ENCODE measurements at places on chromosomes 6 and 20. TPM values are rescaled to one million over a fixed set of nuclear protein-coding genes. Genes with fewer than 3 reads are reported as not detected.

- H3K27ac ChIP-seq, result no peak overlapping the region
- no peaks in the 10 kb centered on the region for H3K27me3 ChIP-seq
- no peaks in the 10 kb centered on the region for H3K36me3 ChIP-seq
- no peaks in the 10 kb centered on the region for H3K4me1 ChIP-seq
- DNase-seq, result no peak
- no peak overlapping the region for H3K4me3 ChIP-seq
Measured at GRCh38 chr6:14369717-14370116, 252.1 kb downstream of the CD83 start.

- no peaks in the 10 kb centered on the region for H3K4me1 ChIP-seq
- no peak overlapping the region for H3K27ac ChIP-seq
- no peak for DNase-seq
Measured at GRCh38 chr6:5936631-5937030, 70.1 kb downstream of the NRN1 start.

DNA sequence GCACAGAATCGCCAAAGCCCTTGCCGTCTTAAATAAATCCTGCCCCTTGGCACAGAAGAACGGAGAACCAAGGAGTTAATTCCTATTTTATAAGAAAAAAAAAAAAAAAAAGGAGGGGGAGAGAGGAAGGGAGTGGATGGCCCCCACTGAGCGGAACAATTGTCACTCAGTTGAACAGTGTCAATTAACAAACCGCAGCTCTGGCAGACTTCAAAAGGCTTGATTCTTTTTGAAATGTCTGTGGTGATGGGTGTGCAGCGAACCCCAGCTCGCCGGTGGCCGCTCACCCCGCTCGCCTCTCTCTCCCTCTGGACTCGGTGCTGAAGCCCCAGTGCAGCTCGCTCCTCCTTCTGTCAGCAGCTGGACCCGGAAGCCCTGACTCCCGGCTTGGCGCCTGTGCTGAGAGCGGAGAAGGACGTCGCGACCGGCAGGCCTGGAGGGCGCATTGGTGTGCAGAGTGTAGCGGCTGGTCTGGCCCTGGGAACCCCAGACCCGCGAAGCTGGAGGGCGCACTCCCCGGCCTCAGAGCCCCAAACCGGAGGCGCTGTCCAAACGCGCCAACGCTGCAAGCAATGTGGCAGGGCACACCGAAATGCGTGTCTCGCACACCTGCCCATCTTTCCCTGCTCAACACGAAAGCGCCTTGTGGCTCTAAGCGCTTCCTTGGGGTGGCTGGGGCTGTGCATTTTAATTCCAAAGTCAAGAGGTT, 3.4 kb downstream of the LINC00237 start:
- peaks cover 25% of the 10 kb centered on the region for H3K4me1 ChIP-seq
- H3K27ac ChIP-seq, result no peak overlapping the region
- H3K36me3 ChIP-seq, result no peaks in the 10 kb centered on the region
- H3K4me3 ChIP-seq, result no peak overlapping the region
- peaks cover 99% of the 10 kb centered on the region for H3K27me3 ChIP-seq

- H3K4me1 ChIP-seq, result peaks cover 6% of the 10 kb centered on the region
- H3K27ac ChIP-seq, result no peak overlapping the region
- H3K36me3 ChIP-seq, result no peaks in the 10 kb centered on the region
- no peak for DNase-seq
- H3K4me3 ChIP-seq, result no peak overlapping the region
Measured at GRCh38 chr20:36744764-36745191, 1.1 kb downstream of the NDRG3 start.

- peaks cover 25% of the 10 kb centered on the region for H3K4me1 ChIP-seq
- peak; percentile 57 for DNase-seq
- H3K4me3 ChIP-seq, result no peak overlapping the region
- H3K27me3 ChIP-seq, result no peaks in the 10 kb centered on the region
- H3K36me3 ChIP-seq, result no peaks in the 10 kb centered on the region
Measured at GRCh38 chr6:12572896-12573827, 143.4 kb upstream of the PHACTR1 start.

DNA sequence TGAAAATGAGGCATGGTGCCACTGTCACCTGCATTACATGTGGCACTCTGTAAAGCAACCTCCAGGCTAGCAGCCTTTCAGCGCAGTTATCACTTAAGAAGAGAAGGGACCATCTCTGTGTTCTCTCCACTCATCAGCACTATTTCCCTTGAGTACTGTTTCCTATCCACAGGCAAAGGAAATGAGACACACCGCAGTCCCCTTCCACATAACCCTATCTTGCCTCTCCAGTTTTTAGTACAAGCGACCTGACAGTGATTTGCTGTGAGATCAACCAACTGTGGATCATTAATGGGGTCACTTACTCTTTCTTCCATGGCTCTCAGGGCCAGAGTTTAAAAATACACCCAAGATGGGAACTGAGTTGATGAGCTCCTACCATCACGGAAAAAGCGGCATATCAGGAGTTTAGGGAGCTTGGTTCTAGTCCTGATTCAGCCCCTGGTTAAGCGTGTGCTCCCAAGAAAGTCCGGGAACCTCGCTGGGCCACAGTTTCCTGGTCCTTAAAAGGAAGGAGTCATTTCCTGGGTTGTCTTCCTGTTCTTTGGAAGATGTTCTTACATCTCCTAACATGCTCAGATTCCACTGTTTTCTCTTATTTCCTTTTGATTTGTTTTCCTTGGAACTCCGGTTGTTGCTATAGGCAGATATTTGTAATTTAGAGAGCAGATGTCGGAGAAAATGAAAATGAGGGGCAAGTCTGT, 27.3 kb downstream of the PRDM1 start:
- H3K4me3 ChIP-seq, result no peak overlapping the region
- H3K36me3 ChIP-seq, result peaks cover 3% of the 10 kb centered on the region
- H3K4me1 ChIP-seq, result no peaks in the 10 kb centered on the region
- no peak for DNase-seq
- H3K27ac ChIP-seq, result no peak overlapping the region

DNA sequence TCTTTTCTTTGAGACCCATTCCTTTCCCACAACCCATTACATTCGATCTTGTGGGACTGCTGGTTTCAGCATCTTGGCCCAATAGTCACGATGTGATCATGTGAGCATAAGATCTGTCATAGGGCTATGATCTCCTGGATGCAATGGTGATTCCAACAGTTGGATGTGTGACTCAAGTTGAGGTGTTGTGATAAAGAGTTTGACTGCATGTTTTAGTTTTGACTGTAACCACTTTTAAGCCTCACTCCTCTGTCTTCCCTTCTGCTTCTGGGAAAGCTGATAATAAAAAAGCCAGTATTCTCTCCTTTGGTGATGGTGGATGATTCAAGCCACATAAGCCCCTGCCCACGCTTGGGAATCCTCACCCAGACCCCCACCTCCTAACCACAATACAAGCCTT, 117.0 kb upstream of the ASCC3 start:
- no peak overlapping the region for H3K27ac ChIP-seq
- H3K4me3 ChIP-seq, result no peak overlapping the region
- no peaks in the 10 kb centered on the region for H3K27me3 ChIP-seq
- H3K36me3 ChIP-seq, result no peaks in the 10 kb centered on the region
- H3K4me1 ChIP-seq, result no peaks in the 10 kb centered on the region

DNA sequence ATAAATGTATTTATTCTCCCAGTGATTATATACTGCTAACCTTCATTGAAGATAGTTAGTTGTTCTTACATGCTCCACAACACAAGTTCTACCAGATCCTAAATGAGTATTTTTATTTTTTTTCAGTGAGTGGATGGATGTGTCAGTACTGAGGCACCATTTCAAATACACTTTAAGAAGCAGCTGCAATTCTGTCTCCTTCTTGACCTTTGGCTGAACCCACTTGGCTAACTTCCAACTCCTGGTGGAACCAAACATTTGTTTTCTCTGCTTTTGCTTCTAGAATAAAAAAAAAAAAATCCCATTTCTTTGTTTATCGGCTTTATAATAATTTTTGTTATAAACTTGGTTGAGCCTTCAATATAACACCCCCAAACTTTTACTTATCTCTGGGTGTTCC, 458.3 kb upstream of the MAP3K7 start:
- no peak overlapping the region for H3K27ac ChIP-seq
- DNase-seq, result peak; percentile 20
- no peak overlapping the region for H3K4me3 ChIP-seq
- no peaks in the 10 kb centered on the region for H3K27me3 ChIP-seq
- no peaks in the 10 kb centered on the region for H3K36me3 ChIP-seq

DNA sequence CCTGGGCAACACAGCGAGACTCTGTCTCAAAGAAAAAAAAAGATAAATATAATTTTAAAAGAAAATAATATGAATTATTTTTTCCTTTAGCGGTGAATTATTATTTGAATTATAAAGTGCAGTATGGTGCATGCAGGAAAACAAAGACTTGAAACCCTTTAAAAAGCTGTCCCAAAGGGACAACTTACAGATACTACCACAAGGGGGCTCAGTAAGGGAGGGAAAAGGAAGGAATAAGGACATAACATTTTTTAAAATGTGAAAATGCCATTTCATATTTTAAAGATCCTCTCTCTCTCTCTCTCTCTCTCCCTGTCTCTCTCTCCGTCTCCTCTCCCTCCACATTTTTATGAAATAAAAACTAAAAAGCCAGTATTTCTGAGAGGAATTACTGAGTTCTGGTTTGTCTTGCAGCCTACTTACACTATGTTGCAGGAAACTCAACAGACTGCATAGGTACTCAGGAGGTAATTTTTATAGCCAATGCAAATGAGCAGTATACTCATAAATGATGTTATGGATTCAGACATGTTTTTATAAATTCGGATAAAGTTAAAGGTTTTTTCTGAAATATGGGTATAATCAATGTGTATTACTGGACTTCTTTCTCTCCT, 455.0 kb upstream of the GJE1 start:
- H3K36me3 ChIP-seq, result no peaks in the 10 kb centered on the region
- no peaks in the 10 kb centered on the region for H3K4me1 ChIP-seq
- DNase-seq, result no peak
- H3K27me3 ChIP-seq, result no peaks in the 10 kb centered on the region

- no peaks in the 10 kb centered on the region for H3K27me3 ChIP-seq
- no peaks in the 10 kb centered on the region for H3K36me3 ChIP-seq
Measured at GRCh38 chr6:100342830-100343229, 121.9 kb downstream of the SIM1 start.

DNA sequence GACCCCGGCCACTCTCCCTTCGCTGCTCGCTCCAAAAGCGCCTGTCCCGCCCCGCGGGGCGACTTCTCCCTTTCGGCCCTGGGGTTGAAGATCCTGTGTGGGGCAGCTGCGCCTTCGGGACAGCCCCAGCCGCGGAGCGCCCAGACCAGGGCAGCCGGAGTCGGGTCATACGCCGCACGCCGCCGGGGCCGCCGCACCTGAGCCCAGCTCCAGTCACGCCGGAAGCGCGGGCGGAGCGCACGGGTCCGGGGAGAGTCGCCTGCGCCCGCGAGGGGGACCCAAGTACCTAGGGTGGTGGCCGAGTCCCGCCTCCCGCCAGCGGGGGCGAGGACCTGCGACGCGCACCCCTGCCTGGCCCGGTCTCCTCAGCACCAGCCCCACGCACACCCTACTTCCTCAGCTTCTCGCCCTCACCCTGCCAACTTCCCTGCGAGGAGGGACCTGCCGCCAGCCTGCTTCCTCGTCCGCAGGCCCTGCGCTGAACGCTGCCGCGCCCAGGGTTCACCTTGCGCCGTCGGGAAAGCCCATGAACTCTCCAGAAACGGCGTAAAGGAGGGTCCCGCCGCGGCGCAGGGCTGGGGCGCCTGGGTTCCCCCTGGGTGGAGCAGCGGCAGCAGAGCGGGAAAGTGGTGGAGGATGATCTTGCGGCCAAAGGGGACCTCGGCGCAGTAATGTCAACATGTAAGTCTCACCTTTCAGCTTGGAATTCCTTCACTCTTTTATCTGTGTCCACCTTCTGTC, at the start of gene ADGRG6:
TSS of gene ADGRG6 (plus strand) at position 357 of the 741 bp plus-strand sequence. CDS start at position 680, 323 bp downstream.
- peaks cover 3% of the 10 kb centered on the region for H3K27me3 ChIP-seq
- DNase-seq, result peak; percentile 64
- H3K4me3 ChIP-seq, result peak within 1 kb of the TSS; percentile 86
- H3K27ac ChIP-seq, result peak within 1 kb of the TSS; percentile 65
- H3K36me3 ChIP-seq, result no peaks in the 10 kb centered on the region

GRCh38 chr6:144262470-144263369, 22.4 kb upstream of the UTRN start:
- H3K27ac ChIP-seq, result no peak overlapping the region
- H3K4me3 ChIP-seq, result no peak overlapping the region
- no peaks in the 10 kb centered on the region for H3K27me3 ChIP-seq
- no peaks in the 10 kb centered on the region for H3K36me3 ChIP-seq
- peaks cover 11% of the 10 kb centered on the region for H3K4me1 ChIP-seq

DNA sequence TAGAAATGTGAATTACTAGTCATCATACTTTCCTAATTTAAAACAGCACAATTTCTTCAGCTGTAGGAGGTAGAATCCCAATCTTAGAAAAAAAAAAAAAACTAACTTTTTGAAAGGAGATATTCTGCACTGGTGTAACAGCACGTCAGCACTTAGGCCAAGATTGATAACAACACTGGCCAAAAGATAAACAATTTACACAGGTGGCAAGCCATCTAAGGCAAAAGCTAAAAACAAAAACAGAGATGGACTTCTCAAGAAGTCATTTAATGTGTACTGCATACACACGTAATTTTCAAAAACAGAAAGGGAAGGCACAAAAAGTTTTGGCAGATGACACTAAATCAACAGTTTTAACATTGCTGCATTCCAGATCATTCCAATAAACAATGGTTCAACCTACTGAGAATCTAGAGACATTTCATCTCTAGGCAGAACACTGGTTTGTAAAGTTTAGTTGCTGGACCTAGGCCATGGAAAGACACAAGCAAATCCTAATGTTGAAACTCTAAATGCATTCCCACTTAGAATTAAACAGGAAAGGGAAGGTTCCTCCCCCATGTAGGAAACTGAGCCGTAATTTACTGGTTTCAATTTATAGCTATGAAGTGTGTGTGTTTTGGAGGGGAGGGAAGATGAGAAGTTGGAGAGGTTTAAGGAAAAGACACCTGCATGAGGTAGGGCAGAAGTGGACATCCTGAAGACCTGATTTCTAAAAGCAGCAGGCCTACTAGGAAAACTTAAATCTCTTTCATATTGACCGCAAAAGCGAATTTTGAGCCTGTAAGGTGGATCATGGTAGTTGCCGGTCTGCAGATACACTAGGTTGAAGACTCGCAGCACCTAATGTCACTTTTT, 1.3 kb downstream of the GCLC start:
- H3K27me3 ChIP-seq, result no peaks in the 10 kb centered on the region
- DNase-seq, result peak; percentile 7
- no peaks in the 10 kb centered on the region for H3K36me3 ChIP-seq
- H3K4me3 ChIP-seq, result peak overlapping the region; percentile 71

- no peak overlapping the region for H3K27ac ChIP-seq
- H3K4me3 ChIP-seq, result no peak overlapping the region
- peaks cover 2% of the 10 kb centered on the region for H3K27me3 ChIP-seq
- no peak for DNase-seq
Measured at GRCh38 chr20:38209736-38210405, 44.8 kb upstream of the TGM2 start.

- H3K27ac ChIP-seq, result no peak overlapping the region
- no peaks in the 10 kb centered on the region for H3K4me1 ChIP-seq
- H3K36me3 ChIP-seq, result no peaks in the 10 kb centered on the region
Measured at GRCh38 chr6:47056832-47057231, 14.7 kb upstream of the ADGRF1 start.

The VEGFA gene
- polyA plus RNA-seq, result 198 TPM

The NKAIN4 gene
- 6.8 TPM for polyA plus RNA-seq

The POPDC3 gene
- 1.0 TPM for polyA plus RNA-seq

The RAET1G gene
- 0.28 TPM for polyA plus RNA-seq

The HEBP2 gene
- 31.6 TPM for polyA plus RNA-seq

The FAM83D gene
- polyA plus RNA-seq, result 7.8 TPM

The DYNLT2 gene
- polyA plus RNA-seq, result 7.2 TPM

The BMP2 gene
- 15.2 TPM for polyA plus RNA-seq

The FHL5 gene
- polyA plus RNA-seq, result 0.67 TPM

The LY86 gene
- 3.5 TPM for polyA plus RNA-seq

The MAP7 gene
- polyA plus RNA-seq, result 37.2 TPM

All from large intestine (tissue), 12 donors.